ENCODE measurements at places on chromosomes 1 and 21.

DNA sequence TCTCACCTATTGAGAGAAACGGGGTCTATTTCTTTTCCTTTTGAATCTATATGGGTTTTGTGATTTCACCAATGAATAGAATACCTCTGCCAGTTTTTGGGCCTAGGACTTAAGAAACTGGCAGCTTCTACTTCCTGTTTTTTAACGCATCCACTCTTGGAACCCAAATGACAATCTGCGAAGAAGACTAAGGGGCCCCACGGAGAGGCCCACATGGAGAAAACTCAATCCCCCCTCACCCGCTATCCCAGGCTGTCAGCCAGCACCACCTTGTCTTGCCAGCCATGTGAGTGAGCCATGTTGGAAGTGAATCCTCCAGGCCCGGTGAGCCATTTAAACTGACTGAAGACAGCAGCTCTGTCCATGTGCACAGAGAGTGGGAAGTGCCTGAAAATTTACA, 3.6 kb upstream of the HENMT1 start:
- DNase-seq = no peak

DNA sequence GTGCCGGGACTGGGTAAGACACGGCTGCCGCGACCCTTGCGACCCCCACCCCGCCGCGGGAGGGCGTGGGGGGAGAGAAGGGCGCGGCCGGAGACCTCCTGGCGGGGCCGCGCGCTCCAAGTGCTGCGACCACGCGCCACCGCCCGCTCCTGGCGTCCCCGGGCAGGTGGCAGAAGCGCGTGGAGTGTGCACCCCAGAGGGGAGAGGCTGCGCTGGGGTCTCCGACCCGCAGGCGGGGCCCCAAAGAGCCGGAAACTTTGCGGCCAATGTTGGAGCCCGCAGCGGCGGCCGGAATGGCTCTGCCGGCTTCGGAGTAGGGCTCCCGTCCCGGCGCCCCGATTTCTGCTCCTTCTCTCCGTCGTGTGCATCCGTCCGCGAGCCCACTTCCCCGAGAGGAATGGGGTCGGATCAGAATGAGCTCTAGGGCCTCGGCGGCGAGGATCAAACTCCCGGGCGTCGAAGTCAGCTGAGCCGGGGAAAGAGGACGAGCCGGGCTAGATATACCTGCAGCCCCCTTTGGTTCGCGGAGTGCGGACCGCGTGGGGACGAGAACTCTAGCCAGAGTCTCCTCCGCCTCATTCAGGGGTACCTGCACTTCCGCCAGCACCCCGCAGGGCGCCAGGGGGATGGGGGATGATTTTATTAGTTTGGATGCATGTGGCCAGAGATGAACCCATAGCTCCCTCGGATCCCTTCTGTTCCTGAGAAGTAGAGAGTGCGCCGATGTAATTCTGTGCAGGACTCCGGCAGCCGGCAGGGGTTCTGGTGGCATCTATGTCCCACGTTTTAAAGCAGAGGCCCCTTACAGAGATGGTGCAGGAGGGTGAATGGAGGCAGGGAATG, 751 bp downstream of the STUM start:
- no peak for DNase-seq

- DNase-seq = no peak
Observed at GRCh38 chr1:7930645-7931445, 9.8 kb downstream of the TNFRSF9 start.

DNA sequence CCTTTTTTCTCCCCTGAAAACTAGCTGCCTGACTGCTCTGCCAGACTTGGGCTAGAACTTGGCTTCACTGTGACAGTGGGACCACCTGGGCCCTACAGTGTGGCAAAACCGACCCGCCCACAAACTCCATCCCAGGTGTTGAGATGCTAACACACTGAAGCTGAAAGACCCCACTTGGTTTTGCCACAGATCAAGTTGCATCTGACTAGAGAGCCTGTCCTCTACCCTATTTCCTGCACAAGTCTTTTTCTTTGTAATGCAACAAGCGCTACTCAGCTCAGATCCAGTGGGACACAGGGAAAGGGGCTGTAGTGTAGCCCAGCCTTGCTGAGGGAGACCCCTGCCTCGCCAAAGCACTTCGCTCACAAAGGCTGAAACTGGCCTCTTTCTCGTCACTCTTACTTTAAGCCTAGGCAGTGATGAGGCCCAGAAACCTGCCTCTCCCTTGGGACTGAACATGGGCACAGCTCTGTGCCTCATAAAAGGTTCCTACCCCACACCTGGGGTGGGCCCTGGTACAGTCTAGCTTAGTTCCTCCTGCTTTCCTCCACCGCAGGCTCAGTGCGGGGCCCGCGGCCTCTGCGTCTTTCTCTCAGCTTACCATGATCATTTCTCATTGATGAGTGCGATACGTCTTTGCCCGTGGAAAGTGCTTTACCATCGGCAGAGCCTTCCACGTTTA, 9.7 kb downstream of the ALPL start:
- DNase-seq = no peak

- no peak for DNase-seq
Observed at GRCh38 chr1:221636096-221636495, 105.8 kb downstream of the DUSP10 start.

GRCh38 chr1:234710936-234711724, 101.2 kb upstream of the IRF2BP2 start:
- no peak for DNase-seq

DNA sequence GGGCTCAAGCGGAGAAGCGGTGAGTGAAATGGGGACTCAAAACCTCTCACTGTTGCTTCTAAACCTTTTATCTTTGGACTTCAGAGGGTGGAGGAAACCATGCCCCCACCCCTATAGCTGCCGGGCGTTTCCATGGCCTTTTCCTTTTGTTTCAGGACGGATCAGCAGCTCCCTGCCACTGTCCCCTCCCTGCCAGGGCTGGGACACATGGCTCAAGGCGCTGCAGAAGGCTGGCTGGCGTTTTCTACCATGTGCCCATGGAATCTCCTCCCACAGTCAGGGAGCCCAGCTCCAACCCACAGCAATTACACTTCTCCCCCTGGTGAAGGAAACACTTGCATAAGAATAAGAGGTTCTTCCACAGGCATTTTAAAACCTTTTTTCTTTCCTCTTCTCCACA, 812.7 kb downstream of the PLA2G4A start:
- no peak for DNase-seq

DNA sequence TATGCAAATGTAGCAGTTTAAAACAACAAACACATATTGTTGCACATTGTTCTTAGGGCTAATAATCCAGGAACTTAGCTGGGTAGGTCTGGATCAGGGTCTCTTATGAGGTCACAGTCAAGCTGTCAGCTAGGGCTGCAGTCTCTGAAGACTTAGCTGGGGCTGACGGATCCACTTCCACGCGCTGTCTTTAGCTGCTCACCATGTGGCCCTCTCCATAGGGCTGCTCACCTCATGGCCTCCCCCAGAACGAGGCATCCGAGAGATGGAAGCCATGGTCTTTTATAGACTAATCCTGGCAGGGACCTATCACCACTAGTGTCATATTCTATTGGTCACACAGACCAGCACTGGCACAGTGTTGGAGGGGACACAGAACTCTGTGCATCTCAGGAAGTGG, 8.7 kb upstream of the OXCT2 start:
- DNase-seq = no peak

DNA sequence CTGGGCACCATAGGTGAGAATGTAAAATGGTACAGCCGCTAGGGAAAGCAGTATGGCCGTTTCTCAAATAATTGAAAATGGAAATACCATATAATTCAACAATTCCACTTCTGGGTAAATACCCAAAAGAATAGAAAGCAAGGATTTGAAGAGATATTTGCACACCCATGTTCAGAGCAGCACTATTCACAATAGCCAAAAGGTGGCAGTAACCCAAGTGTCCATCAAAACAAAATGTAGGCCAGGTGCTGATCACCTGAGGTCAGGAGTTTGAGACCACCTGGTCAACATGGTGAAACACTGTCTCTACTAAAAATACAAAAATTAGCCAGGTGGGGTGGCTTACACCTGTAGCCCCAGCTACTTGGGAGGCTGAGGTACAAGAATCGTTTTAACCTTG, 62.1 kb downstream of the OLIG1 start:
- DNase-seq = no peak

Measured in NCI-H1694 (cell line).